ENCODE measurements at places on chromosomes 3 and 15.

DNA sequence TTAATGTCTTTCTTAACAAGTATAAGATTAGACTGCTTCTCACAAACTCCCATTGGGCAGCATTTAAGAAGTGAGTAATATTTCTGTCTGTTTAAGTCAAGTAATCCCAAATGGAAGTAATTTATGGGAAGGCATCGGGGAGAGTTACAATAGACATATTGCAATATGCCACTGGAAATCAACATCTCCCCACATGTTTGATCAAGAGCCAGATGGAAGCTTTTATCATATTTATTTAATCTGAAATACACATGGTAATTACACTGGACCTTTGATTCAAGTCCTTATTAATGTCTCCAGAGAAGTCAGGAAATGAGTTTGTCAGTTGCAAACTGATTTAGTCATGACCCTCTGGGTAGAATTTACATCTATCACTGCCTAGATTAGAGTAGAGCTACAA is 943.8 kb downstream of the VGLL3 start:
- DNase-seq, result no peak

DNA sequence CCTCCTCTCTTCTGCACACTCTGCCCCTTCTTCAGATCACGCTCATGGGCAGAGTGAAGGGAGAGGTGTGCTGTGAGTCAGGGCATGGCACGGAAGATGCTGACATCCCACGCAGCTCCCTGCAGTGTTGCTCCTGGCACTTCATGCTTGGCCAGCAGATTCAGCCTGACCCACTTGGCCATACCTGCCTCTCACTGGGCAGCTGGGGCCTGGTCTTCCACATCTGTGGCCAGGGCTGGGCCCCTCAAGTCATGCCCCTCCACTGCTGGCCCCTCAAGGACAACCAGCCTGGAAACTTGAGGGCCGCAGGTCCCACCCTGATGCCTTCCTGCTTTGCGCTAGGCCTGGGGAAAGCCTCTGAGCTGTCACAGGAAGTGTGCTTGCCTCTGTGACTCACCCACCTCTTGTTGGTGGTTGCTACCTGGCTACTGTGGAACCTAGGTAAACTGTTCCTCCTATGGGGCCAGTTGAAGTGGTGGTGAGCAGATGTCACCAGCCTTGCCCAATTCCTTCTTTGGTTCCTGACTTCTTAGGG is 48.7 kb downstream of the BSN start:
- no peak for DNase-seq

GRCh38 chr3:170867143-170867937 is 2.7 kb downstream of the RPL22L1 start:
- no peak for DNase-seq

DNA sequence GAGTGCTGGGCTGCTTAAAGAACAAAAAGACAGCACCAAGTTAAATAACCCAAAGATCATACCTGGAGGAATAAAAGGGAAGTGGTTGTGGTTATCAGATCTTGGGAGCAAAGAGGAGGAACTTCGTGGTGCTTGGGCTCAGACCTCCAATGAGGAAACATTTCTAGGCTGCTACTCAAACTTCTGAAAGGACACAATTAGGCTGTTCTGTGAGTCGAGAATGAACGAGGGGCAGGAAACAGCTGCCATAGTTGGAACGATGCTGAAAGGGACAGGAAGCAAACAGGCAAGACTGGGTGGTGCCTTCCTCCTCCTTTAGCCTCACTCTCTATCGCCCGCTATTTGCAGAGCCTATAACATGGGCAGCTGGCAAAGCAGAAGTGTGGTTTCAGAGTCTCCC is 276.3 kb upstream of the ARRDC4 start:
- no peak for DNase-seq

DNA sequence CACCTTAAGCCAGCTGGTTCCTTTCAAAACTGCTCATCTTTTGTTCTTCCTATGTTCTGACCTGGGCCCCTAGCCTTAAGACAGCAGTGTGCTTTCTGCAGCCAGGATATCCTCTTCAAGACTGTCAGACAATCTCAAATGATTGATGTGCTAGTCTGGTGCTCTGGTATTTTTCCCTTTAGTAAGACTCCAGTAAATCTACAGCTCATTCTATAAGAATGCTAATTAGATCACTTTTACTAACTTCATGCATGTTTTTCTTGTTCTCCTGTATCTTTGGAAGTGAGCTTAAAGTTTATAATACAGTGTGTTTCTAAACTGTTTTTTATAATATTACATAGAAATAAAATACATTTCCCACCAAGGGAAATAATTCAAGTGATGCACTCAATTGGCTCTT is 220.9 kb upstream of the NANOGP8 start:
- DNase-seq, result peak; percentile 75

- DNase-seq, result peak; percentile 37
Measured at GRCh38 chr3:148309390-148310035, 388.2 kb upstream of the AGTR1 start.

GRCh38 chr3:126516936-126517290 is 660 bp downstream of the UROC1 start:
- DNase-seq, result no peak

DNA sequence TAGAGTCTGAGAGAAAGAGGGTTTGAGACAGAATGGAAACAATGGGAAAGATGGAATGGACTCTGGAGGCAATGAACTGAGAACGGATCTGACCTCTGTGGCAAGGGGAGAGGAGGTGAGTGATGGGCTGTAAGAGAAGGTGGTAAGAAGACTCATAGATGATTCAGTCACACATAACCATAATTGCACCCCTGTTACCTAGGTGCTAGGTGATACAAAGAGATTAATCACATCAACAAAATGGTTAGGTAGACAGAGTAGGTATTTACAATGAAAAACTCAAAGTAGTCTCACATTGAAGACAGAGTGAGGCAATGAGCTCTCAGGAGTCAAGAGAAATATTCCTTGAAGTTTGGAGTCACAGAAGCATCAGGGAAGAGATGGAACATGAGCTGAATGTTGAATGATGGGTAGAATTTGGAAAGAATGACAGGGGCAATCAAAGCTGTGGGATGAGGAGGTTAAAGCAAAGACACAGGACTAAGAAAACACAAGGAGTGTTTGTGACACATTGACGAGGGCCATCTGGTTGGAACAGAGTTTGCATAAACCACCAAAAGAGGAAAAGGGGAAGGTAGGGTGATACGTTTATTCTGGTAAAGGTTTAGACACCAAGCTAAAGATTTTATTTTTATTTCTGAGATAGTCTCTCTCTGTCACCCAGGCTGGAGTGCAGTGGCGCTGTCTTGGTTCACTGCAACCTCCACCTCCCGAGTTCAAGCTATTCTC is 32.7 kb downstream of the MME start:
- DNase-seq, result no peak

Data from RPMI7951 (cell line).